ENCODE measurements at places on chromosomes 13 and 19.

DNA sequence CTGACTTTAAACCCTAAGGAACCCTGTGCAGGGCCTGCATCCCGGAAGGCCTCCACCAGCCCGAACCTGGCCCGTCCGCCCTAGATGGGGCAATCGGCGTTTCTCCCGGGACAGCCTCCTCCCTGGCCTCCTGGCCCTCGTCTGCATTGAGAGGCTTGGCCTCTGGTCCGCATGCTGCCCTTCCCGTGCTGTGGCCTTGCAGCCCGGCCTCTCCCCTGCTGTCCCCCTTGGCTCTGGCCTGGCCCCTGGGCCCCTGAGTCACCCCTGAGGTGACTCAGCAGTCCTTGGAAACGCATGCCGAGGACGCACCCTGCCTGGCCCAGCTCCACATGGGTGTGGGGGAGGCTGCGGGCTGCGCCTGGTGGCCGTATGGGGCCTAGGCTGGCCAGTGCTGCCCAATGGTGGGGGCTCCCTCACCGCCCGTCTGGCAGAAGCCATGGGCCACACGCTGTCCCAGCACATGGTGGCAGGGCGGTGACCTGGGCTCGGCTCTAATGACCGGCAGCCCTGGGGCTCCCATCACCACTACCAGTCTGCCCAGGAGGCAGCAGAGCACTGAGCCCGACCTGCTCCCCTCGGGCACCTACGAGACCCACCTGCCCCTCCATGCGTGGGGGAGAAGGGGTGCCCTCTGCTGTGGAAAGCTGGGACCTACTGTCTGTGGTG is 25.7 kb downstream of the SH3GL1 start:
- DNase-seq: no peak

GRCh38 chr19:40192758-40193586 is 1.7 kb downstream of the MAP3K10 start:
- DNase-seq: no peak

DNA sequence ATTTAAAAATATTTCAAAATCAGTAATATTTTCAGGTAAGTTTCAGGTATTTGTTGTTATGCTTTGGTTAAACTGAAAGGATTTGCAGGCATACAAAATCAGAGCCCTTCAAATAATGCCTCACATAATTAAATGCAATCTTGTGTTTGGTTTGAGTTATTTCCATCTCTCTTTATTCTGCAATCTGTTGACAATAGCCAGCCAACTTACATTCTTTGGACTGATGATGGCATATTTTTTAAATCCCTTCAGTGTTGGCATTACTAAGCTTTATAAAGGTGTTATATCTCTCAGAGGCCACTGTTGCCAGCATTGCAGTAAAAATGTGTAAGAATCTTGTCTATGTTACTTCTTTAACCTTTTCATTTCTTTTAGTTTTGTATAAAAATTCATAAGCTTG is 257.2 kb upstream of the RFC3 start:
- DNase-seq: no peak

DNA sequence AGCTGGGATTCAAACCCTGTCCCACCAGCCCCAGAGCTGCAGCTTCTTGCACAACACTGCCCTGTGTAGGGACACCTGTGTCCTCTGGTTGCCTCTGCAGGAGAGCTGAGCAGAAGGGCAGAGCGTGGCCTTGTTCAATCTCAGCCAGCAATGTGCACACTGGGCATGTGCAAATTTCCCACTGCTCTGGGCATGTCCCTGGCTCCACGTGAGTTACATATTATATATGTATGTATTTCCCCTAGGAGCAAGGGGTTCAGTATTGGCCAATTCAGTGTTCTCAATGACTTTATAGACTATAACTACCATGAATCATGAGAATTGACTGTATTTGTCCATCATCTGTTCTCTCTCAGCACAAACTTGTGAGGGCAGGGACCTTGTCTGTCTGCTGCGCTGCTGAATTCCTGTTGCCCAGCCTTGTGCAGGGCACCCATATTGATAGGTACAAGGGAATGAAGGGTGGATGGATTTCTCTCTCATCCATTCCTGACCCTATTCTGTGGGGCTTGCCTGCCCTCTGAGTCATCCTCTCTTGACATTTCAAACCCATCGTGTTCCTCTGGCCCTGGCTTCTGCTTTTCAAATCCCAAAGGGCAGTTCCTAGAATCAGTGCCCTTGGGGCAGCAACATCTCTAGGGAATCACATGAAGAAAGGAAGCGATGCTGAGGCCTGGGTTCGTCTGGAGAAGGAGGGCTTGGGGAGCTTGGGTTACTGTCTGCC is 69.7 kb downstream of the ERICH6B start:
- DNase-seq: no peak
